ENCODE measurements at places on chromosomes 2 and 18.

GRCh38 chr2:10934979-10935350 is 23.2 kb downstream of the KCNF1 start:
- no peak for DNase-seq

DNA sequence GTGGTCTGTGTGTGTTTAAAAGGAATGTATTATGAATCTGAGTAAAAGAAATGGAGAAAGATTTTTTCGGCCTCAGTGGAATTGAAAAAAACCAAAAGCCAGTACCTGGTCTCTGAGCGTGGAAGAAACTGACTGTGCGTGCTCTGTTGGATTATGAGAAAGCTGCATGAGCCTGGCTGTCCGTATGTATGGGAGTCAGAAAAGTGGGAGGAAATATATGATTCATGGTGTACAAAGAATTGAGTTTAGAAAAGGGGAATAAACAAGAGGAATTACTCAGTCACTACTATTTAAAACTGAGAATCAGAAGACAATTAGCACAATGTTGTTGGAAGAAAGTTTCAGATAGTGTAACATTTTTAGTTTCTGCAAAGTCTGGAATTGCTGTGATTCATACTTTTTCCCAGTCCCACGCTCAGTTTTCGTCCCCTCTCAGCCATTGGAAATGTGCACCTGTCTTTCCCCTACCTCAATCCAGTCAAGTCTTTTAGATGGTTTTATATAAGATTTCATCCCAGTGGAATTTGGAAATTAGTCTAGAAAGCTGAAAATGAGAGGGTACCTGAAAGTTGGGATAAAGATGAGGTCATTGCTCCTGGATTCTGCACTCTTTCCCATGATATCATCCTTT is 66.4 kb upstream of the CHMP1B start:
- no peak for DNase-seq

DNA sequence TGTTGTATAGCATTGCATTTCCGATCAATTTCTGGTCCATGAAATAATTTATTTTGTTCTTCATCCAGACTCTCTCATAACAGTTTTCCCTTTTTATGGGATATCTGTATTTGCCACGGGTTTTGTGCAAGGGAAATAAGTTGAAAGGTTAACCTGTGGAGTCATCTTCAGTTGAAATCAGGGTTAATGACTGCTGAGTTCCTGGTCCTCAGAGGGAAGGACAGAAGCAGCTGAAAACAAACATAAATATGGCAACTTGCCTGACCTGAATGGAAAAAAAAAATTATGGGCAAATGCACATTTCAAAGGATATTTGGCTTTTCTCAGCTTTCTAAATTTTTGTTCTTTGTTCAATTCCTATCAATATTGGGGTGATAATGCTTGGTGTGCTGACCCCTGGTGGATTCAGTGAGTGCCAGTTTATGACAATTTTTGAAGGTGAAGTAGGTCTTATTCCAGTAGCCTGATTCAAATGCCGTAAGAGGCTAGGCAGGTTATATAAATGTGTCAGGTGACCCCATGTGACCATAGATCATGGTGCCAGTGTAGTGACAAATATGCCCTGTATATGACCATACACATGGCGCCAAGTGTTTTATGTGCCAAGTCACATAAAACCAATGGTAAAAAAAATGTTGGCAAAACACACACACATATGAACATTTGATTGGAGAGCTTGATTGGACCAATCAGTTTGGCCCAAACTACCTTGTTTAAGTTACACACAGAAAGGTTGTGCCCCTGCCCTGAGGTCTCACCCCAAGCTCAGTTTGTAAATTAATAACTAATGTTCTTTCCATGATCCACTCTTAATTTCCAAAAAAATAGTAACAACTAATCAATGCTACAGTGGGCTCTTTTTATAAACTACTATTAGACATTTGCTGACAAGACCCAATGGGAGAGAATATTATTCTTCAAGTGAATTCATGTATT is 47.6 kb upstream of the FAM124B start:
- no peak for DNase-seq

GRCh38 chr2:121237336-121237979 is 47.5 kb downstream of the TFCP2L1 start:
- DNase-seq, result no peak

GRCh38 chr2:231371430-231372054 is 24.0 kb upstream of the B3GNT7 start:
- DNase-seq, result no peak

DNA sequence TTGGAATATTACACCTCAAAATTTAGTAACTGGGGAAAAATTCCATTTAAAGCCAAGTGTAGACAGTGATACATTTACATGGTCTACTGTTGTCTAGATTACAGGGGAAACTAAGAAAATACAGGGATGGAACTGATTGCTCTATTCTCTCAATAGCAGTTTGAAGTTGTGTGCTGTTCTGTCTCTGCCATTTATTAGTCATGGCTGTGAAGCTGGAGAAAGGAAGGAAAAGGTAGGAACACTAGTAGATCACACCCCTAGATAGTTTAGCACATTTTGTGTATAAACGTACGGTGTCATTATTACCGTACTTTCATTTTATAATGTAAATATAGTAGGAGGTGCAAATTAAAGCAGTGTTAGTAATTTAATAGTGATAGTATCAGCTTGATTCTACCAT is 170.5 kb downstream of the PHLPP1 start:
- no peak for DNase-seq

DNA sequence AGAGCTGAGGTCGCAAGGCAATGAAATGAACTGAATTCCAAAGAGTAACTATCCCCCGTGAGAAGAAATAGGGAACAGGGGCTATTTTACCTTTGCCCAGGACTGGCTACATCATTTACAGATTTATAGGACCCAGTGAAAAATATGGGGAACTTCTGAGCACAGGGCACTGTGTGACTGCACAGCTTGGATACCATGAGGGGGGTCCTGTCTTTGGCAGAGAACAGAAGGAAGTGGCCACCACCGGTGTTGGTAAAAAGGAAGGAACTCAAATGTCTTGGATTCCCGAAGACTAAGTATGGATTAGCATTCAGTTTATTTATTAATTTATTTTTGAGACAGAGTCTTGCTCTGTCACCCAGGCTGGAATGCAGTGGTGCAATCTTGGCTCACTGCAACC is 119.6 kb downstream of the B3GNT2 start:
- no peak for DNase-seq

- no peak for DNase-seq
Observed at GRCh38 chr2:1910592-1911246, 166.4 kb upstream of the PXDN start.

- no peak for DNase-seq
Observed at GRCh38 chr18:11817229-11817628, 34.0 kb upstream of the CHMP1B start.

GRCh38 chr2:27832396-27832795 is 57.8 kb downstream of the RBKS start:
- DNase-seq, result no peak

DNA sequence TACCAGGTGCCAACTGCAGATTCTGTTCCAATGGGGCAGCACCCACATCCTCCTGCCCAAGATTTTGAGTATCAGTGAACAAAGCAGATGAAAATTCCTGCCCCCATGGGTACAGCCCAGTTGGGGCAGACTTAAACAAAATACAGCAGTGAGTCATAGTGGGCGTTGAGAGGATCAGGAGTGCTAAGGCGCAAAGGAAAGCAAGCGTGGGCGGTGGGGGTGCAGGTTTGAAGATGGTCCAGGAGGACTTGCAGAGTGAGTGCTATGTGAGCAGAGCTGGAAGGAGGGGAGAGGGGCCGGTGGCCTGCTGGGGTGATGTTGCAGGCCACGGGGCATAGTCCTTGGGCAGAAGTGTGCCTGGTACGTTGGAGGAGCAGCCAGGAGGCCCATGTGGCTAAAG is 24.7 kb downstream of the STEAP3 start:
- DNase-seq, result no peak

DNA sequence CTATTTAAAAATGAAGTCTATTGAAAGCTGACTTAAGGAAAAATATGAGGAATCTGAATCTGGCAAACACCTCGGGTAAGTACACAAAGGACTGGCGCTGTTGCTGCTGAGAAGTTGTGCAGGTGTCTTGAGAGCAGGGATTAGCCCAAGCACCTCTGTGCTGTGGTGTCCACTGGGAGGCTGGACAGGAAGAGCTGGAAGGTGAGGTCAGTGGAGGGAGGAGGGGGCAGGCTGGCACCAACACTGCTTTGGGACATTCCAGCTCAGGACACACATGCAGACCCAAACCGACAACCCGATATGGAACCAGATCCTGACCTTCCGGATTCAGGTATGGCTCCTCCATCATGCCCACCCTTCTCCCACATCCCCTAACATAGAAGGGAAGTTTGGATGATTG is 20.6 kb downstream of the FER1L5 start:
- DNase-seq, result no peak

DNA sequence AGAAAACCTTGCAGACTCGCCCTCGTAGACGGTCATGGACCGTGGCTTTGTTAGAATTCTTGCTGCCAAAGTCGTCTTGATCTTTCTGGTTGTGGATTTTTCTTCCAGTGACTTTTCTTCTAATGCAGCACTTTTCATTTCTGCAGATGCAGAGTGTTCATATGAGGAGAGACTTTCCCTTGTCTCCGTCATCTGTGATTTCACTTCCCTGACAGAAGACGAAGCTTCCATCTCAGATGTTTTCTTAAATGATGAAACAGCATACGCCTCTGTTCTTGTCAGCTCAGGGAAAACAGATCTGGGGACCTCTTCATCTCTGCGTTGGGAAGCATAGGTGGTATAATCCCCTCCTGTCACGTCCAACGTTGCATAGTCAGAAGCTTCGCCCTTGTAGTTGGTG is 50.9 kb downstream of the PLEKHA3 start:
- no peak for DNase-seq

- DNase-seq, result peak; percentile 30
Observed at GRCh38 chr2:20483194-20483895, 36.5 kb downstream of the RHOB start.

GRCh38 chr2:196242131-196242620 is 70.8 kb upstream of the STK17B start:
- DNase-seq, result peak; percentile 53

DNA sequence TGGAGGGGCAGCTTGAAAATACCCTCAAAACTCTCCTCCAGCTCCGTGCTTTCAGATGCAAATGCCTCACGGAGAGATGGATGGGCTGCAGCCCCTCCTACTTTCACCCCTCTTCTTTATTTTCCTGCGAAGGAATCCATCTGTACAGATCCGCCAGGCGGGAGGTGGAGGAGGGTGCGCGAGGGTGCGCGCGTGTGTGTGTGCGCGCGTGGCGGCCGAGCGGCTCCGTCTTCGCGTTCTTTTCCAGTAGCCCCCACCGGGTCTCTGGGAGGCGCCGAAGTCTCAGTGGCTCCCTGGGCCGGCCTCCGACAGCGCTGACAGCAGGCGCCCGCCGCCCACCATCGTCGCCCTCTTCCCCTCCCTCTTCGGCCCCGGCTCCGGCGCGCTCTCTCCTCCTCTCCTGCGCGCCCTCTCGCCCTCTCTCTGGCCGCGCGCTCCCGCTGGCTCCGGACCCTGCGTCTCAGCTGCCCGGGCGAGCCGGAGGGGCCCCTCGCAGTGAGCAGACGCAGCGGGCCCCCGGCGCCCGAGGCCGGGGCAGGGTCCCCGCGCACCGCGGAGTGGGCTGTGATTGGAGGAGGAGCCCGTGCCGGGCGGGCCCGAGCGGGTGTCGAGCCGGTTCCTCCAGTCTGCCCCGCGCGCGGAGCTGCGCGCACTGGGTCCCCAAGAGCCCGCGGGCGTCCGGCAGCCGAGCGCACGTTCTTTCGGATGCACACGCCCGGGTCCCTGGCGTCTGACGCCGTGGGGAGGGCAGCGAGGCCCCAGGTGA is at the start of gene CDH7:
TSS of gene CDH7 (plus strand) at position 624 of the 766 bp plus-strand sequence. CDS start 11,831 bp downstream, outside the sequence.
- DNase-seq, result no peak

DNA sequence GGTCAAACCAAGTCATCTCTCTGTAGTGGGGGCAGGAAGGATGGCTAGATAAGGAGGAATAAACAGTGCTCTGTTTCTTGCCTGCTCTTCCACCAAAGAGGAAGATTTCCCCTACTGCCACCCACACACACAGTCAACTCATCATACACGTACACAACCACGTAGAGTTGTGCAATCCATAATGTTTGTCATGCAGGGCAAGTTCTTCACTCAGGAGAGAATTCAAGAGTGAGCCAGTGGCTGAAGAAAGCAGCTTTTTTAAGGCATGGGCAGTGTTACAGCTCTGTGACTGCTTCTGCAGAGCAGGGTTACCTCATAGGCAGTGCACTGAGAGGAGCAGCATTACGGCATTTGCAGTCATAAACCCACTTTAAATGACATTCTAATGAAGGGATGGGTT is 283.0 kb downstream of the RND3 start:
- no peak for DNase-seq

GRCh38 chr2:62461707-62462106 is 44.3 kb downstream of the TMEM17 start:
- no peak for DNase-seq

All from activated CD8-positive, alpha-beta memory T cell treated with anti-CD3 and anti-CD28 coated beads, Interleukin-2, amount 10 ng/mL, durations not matched to agents 7 days and 5 days (primary cell).